Pancreas (tissue), 10 donors: ENCODE measurements at places on chromosomes 2 and 18.

DNA sequence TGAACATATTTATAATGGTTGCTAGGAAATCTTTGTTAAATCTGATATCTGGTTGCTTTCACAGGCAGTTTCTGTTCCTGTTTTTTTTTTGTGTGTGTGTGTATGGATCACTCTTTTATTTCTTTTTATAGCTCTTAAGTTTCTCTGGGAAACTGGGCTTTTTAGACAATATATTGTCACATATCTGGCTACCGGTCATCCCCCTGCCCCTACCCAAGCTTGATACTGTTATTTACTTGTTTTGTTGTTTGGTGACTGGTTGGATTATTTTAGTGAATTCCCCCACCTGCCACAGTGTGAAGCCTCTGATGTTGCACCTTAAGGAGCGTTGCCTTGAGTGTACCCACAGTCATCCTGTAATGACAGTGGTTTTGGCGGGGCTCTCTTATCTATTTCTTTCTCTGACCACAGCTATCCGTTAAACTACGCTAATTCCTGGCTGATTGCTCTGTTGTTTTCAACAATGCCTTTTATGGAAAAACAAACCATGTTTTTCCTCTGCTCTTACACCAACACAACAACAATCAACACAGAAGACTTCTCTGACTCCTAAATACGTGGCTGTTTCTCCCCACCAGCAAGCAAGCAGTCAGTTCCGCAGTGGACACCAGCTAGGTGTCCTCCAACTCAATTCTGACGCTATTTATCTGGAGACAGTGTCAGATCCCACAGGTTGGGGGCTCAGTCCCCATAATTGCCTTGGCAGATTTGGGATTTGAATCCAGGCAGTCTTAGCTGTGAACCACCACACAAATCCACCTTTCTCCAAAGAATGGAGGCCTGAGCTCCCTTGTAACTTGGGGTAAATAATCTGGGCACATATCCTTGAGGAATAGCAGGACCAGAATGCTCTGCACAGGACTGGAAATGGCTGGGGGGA lies 10.9 kb downstream of the GNLY start:
- DNase-seq, result no peak
- no peak overlapping the region for H3K4me3 ChIP-seq
- H3K4me1 ChIP-seq, result no peaks in the 10 kb centered on the region
- peak overlapping the region; percentile 46 for H3K27ac ChIP-seq

- no peaks in the 10 kb centered on the region for H3K27me3 ChIP-seq
- no peak for DNase-seq
- no peaks in the 10 kb centered on the region for H3K36me3 ChIP-seq
- H3K4me1 ChIP-seq, result no peaks in the 10 kb centered on the region
These were observed 488.7 kb downstream of the THSD7B start for GRCh38 chr2:137254052-137254451.

- no peaks in the 10 kb centered on the region for H3K27me3 ChIP-seq
- no peak overlapping the region for H3K27ac ChIP-seq
- no peaks in the 10 kb centered on the region for H3K4me1 ChIP-seq
These were observed 73.2 kb downstream of the MBP start for GRCh38 chr18:77059294-77059916.

GRCh38 chr2:220572385-220572784 lies 945.0 kb downstream of the SLC4A3 start:
- H3K4me1 ChIP-seq, result no peaks in the 10 kb centered on the region
- H3K4me3 ChIP-seq, result no peak overlapping the region
- no peak overlapping the region for H3K27ac ChIP-seq
- H3K27me3 ChIP-seq, result no peaks in the 10 kb centered on the region

DNA sequence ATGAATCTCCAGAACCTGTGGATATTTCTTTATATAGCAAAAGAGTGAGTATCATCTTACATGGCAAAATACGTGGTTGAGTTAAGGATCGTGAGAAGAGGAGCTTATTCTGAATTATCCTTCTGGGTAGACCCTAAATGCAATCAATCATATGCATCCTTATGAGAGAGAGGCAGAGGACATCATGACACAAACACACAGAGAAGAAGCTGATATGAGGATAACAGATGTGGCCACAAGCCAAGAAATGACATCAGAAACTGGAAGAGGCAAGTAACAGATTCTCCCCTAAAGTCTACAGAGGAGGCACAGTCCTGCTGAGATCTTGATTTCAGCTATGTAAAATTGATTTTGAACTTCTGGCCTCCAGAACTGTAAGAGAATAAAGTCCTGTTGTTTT lies 730.2 kb upstream of the ZNF804A start:
- DNase-seq, result no peak
- H3K4me3 ChIP-seq, result no peak overlapping the region
- no peaks in the 10 kb centered on the region for H3K36me3 ChIP-seq
- H3K27me3 ChIP-seq, result no peaks in the 10 kb centered on the region
- no peak overlapping the region for H3K27ac ChIP-seq
- H3K4me1 ChIP-seq, result no peaks in the 10 kb centered on the region

DNA sequence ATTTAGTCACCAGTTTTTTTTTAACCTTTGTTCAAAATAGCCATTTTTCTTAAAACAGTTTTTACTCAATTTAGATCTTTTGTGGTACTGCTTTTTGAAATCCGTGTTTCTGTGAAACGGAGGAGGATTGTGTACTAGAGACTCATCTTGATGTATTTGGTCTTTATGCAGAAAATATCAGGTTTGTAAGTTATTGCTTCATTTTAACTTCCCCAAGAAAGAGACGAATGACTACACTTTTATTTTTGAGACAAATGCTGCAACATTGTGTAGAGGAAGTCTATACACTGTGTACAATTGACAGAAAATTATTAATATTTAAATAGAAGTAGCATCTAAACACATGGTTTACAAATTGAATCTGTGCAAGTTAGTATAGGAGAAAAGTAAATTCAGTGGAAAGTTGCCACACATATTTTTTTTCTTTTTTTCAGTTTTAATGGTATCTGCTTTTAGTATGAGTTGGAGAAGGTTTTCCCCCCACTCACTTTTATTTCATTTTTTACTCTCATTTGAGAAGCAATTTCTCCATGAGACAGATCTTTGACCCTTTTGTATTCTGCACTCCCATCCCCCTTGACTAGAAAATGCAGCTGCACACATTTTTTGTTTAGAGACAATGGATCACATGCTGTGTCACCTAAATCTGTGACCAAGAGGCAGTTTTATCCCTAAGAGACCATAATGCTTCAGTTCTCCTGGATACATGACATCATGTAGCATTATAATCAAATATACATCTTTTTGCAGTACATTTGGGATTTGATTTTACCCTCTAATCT lies 200.8 kb upstream of the STON1 start:
- no peaks in the 10 kb centered on the region for H3K27me3 ChIP-seq
- no peak for DNase-seq
- H3K4me3 ChIP-seq, result no peak overlapping the region
- no peaks in the 10 kb centered on the region for H3K36me3 ChIP-seq
- no peak overlapping the region for H3K27ac ChIP-seq
- no peaks in the 10 kb centered on the region for H3K4me1 ChIP-seq

- H3K27ac ChIP-seq, result peak overlapping the region; percentile 94
- H3K36me3 ChIP-seq, result no peaks in the 10 kb centered on the region
- H3K4me1 ChIP-seq, result peaks cover 22% of the 10 kb centered on the region
These were observed 526 bp downstream of the PRKRA start for GRCh38 chr2:178450524-178450773.

GRCh38 chr2:128008074-128008672 lies 19.7 kb downstream of the SAP130 start:
- H3K27ac ChIP-seq, result no peak overlapping the region
- no peak for DNase-seq
- H3K36me3 ChIP-seq, result no peaks in the 10 kb centered on the region
- no peaks in the 10 kb centered on the region for H3K4me1 ChIP-seq
- no peak overlapping the region for H3K4me3 ChIP-seq

- H3K36me3 ChIP-seq, result no peaks in the 10 kb centered on the region
- no peak for DNase-seq
- H3K4me3 ChIP-seq, result no peak overlapping the region
- H3K4me1 ChIP-seq, result no peaks in the 10 kb centered on the region
- no peaks in the 10 kb centered on the region for H3K27me3 ChIP-seq
These were observed 121.6 kb downstream of the GALNT1 start for GRCh38 chr18:35703043-35703688.

DNA sequence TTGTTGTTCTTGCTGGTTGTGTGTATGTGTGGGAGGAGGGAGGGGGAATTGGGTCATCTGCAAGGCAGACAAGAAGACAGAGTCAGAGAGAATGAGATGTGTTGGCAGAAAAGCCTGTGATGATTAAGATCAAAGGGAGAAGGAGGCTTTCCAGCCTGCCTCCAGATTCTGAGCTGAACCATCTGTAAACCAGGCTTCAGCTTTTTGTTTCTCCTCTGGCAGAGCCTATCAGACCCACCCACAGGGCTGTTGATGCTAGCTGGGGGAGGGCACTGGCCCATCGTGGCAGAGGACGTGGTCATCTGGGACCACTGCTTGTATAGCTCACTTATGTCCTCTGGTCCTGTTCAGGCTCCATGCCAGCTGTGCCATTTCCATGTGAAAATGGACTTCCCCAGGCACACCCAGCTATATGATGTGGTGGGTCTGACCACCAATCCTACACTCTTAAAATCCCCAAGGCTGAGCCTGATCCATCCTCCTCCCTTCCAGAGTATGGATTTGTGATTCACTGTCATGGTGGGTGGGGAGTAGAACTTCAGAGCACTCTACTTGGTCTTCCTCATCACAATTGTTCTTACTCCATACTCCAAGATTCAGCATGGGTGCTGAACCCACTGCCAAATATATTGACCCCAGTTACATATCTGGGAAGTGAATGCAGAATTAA lies 27.8 kb upstream of the COL6A3 start:
- DNase-seq, result no peak
- H3K36me3 ChIP-seq, result no peaks in the 10 kb centered on the region
- no peak overlapping the region for H3K27ac ChIP-seq

GRCh38 chr2:237152361-237152760 lies 66.7 kb downstream of the COPS8 start:
- H3K4me1 ChIP-seq, result no peaks in the 10 kb centered on the region
- no peak for DNase-seq
- no peak overlapping the region for H3K4me3 ChIP-seq
- no peaks in the 10 kb centered on the region for H3K36me3 ChIP-seq
- H3K27me3 ChIP-seq, result no peaks in the 10 kb centered on the region
- H3K27ac ChIP-seq, result no peak overlapping the region

- no peak overlapping the region for H3K27ac ChIP-seq
- H3K36me3 ChIP-seq, result no peaks in the 10 kb centered on the region
- H3K27me3 ChIP-seq, result no peaks in the 10 kb centered on the region
These were observed 243.8 kb downstream of the CELF4 start for GRCh38 chr18:37321582-37322491.

- no peaks in the 10 kb centered on the region for H3K36me3 ChIP-seq
- no peak overlapping the region for H3K27ac ChIP-seq
- H3K4me1 ChIP-seq, result no peaks in the 10 kb centered on the region
- H3K4me3 ChIP-seq, result no peak overlapping the region
These were observed 73.6 kb upstream of the NCK2 start for GRCh38 chr2:105671156-105671555.

GRCh38 chr2:227462972-227463931 lies 8.7 kb upstream of the AGFG1 start:
- no peak overlapping the region for H3K4me3 ChIP-seq
- peaks cover 21% of the 10 kb centered on the region for H3K4me1 ChIP-seq
- no peak for DNase-seq

- no peak overlapping the region for H3K27ac ChIP-seq
- no peaks in the 10 kb centered on the region for H3K27me3 ChIP-seq
- no peak overlapping the region for H3K4me3 ChIP-seq
- no peaks in the 10 kb centered on the region for H3K4me1 ChIP-seq
- no peaks in the 10 kb centered on the region for H3K36me3 ChIP-seq
- no peak for DNase-seq
These were observed 686.0 kb upstream of the DDX18 start for GRCh38 chr2:117128461-117128860.

- no peak for DNase-seq
- H3K4me3 ChIP-seq, result no peak overlapping the region
- no peaks in the 10 kb centered on the region for H3K4me1 ChIP-seq
- H3K27ac ChIP-seq, result no peak overlapping the region
- no peaks in the 10 kb centered on the region for H3K36me3 ChIP-seq
- H3K27me3 ChIP-seq, result no peaks in the 10 kb centered on the region
These were observed 99.6 kb upstream of the RIOK3 start for GRCh38 chr18:23353459-23353858.

DNA sequence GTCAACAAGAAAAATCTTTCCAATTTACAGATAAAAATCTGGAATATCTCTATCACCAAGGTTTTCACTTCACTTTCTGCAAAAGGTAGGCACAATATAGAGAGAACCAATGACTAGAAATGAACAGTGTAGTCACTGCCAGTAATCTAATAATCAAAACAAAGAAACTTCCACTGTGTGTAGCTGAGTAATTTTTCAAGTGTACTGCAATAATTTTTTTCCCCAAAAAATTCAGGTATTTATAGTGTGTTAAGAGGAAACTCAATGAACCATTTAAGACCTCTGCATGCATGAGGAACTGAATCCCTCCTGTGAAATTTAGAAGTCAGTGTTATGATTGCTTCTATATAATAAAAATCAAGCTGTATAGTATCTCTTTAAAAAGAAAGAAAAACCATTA lies 121.8 kb downstream of the MEMO1 start:
- no peak for DNase-seq
- no peak overlapping the region for H3K27ac ChIP-seq
- no peaks in the 10 kb centered on the region for H3K36me3 ChIP-seq
- no peak overlapping the region for H3K4me3 ChIP-seq
- H3K4me1 ChIP-seq, result no peaks in the 10 kb centered on the region
- H3K27me3 ChIP-seq, result no peaks in the 10 kb centered on the region

GRCh38 chr2:37230581-37230980 lies 815 bp downstream of the CEBPZ start:
- peaks cover 5% of the 10 kb centered on the region for H3K36me3 ChIP-seq
- DNase-seq, result no peak
- peak overlapping the region; percentile 69 for H3K4me3 ChIP-seq
- no peaks in the 10 kb centered on the region for H3K27me3 ChIP-seq

DNA sequence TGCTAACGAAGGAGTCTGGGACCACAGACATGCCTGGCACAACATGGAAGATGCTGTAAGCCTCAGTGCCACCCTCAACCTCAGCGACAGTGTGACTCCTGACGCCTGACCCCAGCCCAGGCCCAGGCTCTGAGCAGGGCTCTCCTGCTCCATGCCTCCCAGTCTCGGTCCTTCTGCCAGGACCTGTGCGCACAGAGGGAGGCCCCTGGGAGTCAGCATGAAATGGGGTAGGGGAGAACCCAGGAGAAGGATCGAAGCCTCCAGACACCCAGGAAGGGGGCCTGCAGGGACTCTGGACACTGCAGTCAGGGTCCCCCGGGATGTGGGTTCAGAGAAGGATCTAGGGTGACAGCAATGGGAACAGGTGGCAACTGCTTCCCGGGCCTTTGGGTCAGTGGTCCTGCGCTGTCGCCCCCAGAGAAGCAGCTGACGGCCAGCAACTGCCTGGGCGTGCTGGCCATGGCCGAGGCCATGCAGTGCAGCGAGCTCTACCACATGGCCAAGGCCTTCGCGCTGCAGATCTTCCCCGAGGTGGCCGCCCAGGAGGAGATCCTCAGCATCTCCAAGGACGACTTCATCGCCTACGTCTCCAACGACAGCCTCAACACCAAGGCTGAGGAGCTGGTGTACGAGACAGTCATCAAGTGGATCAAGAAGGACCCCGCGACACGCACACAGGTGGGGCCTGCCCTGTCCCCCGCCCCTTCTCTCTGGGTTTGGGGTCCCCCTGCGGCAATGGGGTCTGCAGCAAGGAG lies 233.9 kb downstream of the ATAD2B start:
- no peak overlapping the region for H3K4me3 ChIP-seq
- no peak for DNase-seq
- H3K36me3 ChIP-seq, result no peaks in the 10 kb centered on the region
